SK-N-MC (cell line): ENCODE measurements at places on chromosomes 6 and 20.

- no peak for DNase-seq
Measured at GRCh38 chr6:165556116-165556843, 106.8 kb downstream of the PDE10A start.

DNA sequence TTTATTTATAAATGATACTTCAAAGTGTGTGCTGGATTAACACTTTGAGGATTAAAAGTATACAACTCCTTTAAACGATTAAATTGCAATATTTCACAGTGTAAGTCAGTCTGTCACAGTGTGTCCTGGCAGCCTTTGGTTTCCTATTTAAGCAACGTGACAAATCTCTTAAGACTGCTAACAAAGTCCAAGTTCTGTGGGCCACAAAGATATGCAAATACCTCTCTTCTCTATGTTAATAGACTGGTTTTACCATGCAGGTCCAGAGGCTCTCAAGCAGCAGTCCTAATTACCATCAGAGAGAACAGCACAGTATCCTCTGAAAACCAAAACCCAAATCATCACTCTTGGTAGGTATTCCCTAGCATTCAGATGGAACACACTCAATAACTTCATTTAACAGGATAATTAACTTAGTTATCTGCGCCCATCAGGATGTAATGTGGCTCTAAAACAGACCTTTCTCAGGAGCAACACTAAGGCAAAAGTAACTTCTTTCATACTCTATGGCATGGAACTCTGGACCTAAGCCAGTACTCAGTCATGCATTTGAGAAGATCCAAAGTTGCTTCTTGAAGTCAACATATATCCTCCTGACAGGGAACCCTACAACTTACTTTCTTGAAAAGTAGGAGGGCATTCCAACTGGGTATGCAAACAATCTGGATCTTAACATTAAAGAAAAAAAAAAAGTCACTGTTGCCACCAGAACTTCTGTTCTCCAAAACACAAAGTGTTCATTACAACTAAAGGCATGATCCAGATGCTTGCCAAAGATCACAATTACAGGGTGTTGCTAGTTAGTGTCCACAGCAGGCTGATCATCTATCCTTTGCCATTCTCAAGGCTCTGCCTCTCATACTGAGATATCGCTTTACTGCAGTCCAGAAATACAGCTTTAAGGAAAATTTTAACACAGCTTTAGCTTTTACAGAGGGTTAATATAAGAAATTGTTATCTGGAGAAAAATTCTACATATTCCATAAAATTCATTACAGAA lies 53.2 kb downstream of the MAN1A1 start:
- DNase-seq = no peak

GRCh38 chr6:91420243-91420642 lies 833.4 kb upstream of the MAP3K7 start:
- DNase-seq = no peak

- DNase-seq = no peak
Measured at GRCh38 chr20:62887152-62887859, 25.7 kb upstream of the TCFL5 start.
